ENCODE measurements at places on chromosomes 5 and 9.

GRCh38 chr5:81825237-81825636 is 74.3 kb upstream of the SSBP2 start:
- no peak for DNase-seq

GRCh38 chr5:147310059-147310704 is 75.4 kb downstream of the STK32A start:
- DNase-seq, result no peak

DNA sequence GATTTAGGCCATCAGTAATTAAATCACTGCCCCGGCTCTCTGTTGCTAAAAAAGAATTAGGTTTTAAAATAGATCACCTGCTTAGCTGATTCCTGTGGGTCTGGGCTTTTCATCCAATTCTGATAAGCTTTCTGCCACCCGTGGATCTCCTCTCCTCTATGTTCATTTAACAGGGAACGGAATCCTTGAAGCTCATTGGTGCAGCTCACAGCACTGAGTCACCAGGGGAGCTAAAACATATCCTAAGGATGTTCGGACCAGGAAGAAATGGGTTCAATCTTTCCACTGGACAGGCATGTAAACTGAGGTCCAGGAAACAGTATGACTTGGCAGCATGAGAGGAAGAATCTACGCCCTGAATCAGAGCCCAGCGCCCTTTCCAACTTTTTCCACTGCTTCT is 267.1 kb upstream of the GRIA1 start:
- no peak for DNase-seq

GRCh38 chr5:15885156-15885555 is 294.4 kb downstream of the MARCHF11 start:
- DNase-seq, result no peak

GRCh38 chr5:139389701-139390638 is at the start of gene MZB1:
Gene MZB1 (minus strand): TSS chr5:139389913. CDS start chr5:139389856, 57 bp downstream.
- no peak for DNase-seq

- DNase-seq, result no peak
Measured at GRCh38 chr5:151240924-151241635, 11.9 kb upstream of the GM2A start.

GRCh38 chr5:142391058-142391845 is 66.4 kb upstream of the SPRY4 start:
- DNase-seq, result no peak

DNA sequence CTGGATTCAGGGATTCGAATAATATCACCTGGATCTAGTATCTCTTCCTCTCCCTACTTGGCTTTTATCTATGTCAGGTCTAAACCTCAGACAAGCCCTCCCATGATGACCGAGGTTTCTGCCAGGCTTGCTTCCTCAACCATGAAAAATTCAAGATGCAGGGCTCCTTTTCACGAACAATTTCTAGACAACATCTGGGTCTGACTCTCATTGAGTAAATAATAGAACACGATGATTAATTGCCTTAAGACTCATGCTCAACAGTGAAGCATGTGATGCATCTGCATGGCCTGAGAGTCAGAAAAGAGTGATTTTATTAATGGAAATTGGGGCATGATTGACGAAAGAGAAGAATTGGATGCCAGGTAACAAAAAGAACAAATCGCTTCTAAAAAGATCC is 277.2 kb upstream of the ZNF608 start:
- no peak for DNase-seq

DNA sequence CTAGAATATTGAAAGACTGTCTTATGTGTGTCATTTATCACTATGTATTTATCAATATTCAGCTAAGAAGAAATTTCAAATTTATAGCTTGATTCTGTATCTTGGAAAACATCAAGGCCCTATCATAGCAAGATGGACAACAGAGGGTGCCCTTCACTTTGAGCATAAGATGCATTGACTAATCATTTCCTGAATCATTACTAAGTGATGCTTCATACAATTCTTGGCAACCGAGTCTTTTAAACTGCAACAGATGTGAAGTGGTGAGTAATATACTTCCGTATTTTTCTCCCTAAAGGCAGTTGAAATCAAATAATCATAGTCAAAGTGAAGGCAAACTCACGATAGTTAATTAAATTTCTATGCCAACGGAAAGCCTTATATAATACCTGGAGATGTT is 318.6 kb upstream of the RGMB start:
- DNase-seq, result peak; percentile 93

DNA sequence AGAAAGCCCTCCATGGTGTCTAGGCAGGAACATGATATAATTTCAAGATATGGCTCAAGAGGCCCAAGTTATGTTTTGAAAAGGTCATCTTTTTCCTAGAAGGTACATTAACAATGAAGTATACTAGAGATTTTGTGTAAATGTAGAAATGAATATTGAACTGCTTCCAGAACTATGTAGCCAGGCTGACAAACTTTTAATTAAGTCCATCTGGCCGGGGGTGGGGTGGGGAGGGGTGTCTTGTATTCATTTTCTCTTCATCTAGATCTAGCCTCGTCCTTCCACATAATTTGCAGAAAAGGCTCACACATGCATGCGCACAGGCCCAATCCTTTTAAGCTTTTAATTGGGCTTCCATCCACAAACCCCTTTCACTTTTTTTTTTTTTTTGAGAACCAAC is 323.3 kb downstream of the ARL15 start:
- peak; percentile 44 for DNase-seq

GRCh38 chr5:150052956-150053712 is 33.2 kb downstream of the CSF1R start:
- DNase-seq, result no peak

DNA sequence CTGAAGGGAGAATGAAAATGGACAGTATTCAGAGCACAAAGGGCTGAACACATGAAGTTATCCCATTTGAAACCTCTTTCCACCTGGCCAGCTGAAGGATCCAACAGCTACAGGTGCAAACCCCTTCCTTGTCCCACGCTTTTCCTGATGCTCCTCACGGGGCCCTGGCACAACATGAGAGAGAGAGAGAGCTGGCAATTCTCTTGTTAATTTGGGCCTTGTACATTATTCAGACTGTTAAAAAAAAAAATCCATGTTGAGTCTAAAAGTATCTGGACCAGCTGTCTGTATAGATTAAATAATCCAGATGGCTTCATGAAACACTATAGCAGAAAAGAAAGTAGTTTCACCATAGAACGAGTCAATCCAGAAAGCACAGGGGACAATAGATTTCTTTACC is 74.1 kb downstream of the HMHB1 start:
- no peak for DNase-seq

- DNase-seq, result no peak
Measured at GRCh38 chr9:80994892-80995291, 694.5 kb downstream of the TLE1 start.

- DNase-seq, result no peak
Measured at GRCh38 chr5:125411071-125411743, 664.8 kb upstream of the ZNF608 start.

- DNase-seq, result peak; percentile 15
Measured at GRCh38 chr5:83510260-83510659, 38.7 kb downstream of the VCAN start.
